ENCODE measurements at places on chromosomes 1 and 21.
A peak's percentile ranks its signal among the peaks of the same experiment; 100 is the strongest.

DNA sequence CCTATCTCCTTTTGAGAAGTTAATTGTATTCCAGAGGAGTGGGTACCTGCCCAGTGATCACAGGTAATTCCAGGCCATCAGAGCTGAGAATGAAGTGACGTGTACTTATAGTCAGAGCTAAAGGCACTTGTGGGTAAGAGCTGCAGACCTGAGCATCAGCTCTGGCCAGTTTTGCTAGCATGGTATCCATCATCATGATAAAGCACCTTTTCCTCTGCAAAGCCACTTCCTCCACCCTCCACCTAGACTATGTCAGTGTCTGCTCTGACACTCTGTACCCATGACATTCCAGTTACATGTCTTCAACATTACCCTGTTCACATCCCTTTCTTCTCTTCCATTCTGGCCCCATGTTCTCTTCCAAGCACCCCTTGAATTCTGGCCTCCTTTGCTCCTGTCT lies 157.3 kb downstream of the GRIK3 start:
- no peak for DNase-seq

DNA sequence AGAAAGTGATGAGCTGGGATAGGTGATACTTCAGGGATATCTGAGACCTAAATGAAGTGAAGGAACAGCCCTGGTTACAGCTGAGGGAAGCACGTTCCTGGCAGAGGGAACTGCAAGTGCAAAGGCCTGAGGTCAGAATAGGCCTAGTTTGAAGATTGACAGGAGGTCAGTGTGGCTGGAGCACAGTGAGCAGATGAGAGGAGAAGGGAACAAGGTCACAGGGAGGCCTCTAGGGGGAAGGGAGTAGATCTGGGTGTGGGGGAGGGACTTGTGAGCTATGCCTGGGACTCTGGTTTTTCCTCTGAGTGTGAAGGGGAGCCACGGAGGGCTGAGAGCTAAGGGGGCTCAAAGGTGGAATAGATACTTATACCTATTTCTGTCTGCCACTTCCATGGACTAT lies 736.4 kb downstream of the MATN1 start:
- DNase-seq = no peak

GRCh38 chr1:78003882-78004718 lies 639 bp upstream of the DNAJB4 start:
- peak; percentile 46 for DNase-seq

GRCh38 chr1:180136968-180137356 lies 17.7 kb upstream of the QSOX1 start:
- DNase-seq = no peak

DNA sequence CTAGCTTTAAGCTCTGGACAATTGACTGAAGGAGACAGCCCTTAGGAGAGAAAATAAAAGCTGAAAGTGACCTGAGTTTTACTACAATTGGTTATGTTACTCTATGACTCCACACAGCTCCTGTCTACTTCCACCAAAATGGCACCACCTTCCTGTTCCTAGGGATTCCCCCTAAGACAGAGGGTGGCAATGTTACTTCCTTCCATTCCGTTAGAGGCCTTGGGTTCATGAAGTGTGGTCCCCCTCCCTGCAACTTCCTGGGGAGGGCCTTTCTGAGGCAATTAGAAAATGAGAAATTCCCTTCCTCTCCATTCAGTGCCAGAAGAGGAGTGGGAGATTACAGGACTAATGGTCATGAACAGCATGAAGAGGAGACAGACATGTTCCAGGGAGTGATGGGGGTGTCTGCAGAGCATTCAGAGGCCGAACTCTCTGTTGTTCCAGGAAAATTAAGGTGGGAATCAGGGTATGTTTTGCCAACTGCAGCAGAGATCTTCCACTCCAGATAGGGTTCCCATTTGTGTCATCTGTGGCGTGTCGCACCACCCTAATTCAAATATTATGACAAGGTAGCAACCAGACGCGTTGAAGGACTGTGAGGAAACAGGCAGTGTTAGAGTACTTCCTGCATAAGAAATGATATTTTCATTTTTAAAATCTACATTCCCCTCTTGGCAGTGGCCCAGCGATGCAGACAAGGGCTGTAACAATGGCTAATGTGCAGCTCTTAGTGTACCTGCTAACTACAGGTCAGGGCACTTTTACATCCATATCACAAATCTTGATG lies 53.1 kb upstream of the TRIM67 start:
- no peak for DNase-seq

DNA sequence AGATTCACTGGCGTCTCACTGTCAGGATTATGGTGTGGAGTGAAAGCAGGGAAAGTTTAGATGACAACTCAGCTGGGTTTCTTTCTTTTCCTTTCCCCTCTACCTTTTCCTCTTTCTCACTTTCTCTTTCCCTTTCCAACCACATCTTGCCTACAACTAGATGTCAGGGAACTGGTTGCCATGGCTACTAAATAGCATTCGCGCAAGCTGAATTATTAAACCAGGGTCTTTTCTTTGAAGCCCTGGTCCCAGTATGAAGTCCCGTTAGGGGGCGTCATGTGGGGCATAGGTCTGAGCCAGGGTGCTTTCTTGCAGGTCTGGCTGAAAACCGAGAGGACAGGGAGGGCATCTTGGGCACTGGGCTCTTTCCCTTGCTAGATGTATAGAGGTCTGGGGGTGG lies 168.4 kb upstream of the CACNA1E start:
- DNase-seq = no peak

DNA sequence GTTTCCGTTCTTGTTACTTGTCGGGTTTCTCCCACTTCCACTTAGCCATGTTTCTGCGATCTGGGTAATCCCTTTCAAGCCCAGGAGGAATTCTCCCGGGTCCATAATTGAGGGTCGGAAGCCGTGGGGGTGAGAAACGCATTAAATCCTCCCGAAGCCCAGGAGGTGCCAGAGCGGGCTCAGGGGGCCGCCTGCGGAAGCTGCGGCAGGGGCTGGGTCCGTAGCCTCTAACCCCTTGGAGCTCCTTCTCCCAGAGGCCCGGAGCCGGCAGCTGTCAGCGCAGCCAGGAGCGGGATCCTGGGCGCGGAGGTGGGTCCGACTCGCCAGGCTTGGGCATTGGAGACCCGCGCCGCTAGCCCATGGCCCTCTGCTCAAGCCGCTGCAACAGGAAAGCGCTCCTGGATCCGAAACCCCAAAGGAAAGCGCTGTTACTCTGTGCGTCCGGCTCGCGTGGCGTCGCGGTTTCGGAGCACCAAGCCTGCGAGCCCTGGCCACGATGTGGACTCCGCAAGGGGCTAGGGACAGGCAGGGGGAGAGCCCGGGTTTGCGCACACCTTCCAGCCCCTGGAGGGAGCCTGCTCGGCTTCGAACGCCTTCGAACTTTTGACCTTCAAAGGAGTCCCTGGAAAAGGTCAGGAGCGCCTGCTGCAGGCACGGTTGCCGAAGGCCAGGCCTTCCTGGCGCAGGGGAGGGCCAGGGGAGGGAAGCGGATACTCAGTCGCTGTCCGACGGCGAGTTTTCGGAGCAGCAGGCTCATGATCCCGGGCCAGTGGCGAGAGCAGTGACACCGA lies 1.7 kb upstream of the SIM2 start:
- DNase-seq = no peak

GRCh38 chr1:40973912-40974311 lies 5.6 kb upstream of the CTPS1 start:
- DNase-seq = no peak

DNA sequence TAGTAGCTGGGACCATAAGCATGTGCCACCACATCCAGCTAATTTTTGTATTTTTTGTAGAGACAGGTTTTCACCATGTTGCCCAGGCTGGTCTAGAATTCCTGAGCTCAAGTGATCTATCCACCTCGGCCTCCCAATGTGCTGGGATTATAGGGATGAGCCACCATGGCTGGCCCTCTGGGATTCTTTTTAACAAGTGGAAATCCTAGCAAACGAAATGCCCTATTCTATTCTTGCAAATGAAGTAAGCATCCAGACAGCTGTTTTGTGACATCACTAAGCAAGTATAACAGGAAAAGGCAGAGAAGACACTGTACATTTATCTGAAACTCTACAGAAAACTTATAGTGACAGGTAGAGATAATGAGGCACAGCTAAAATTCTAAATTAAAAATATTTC lies 86.4 kb downstream of the DDAH1 start:
- no peak for DNase-seq

- DNase-seq = no peak
Observed at GRCh38 chr1:115409094-115410015, 71.3 kb upstream of the NGF start.

DNA sequence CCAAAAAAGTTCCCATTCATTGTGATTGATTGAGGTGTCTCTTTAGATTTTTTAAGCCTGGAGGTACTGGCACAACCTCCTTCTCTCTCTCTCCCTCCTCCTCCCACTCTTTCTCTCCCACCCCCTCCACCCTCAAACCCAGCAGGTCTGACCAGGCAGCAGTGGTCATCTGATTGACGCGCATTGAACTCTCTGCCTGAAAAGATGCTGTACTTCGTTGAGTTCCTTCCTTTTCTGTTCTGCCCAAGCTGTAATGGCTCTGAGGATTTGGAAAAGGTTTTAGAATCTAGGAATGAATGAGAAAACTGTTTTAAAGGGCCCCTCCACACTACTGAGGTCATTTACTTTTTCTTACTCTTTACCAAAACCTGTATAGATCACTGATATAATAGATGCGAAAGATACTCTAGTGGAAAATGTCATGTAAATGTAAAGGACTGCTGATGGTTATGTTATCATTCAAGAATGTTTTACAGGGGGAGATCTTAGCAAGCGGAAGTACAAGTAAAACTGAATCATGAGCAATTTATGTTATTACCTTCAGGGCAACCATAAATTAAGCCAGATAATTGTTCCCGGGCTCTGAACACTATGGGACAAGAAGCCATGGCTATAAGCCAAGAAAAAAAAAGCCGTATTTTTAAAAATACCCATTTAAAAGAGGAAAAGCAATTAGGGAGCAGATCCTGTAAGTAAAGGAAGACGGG lies 25.2 kb upstream of the DYRK1A start:
- DNase-seq = peak; percentile 61

DNA sequence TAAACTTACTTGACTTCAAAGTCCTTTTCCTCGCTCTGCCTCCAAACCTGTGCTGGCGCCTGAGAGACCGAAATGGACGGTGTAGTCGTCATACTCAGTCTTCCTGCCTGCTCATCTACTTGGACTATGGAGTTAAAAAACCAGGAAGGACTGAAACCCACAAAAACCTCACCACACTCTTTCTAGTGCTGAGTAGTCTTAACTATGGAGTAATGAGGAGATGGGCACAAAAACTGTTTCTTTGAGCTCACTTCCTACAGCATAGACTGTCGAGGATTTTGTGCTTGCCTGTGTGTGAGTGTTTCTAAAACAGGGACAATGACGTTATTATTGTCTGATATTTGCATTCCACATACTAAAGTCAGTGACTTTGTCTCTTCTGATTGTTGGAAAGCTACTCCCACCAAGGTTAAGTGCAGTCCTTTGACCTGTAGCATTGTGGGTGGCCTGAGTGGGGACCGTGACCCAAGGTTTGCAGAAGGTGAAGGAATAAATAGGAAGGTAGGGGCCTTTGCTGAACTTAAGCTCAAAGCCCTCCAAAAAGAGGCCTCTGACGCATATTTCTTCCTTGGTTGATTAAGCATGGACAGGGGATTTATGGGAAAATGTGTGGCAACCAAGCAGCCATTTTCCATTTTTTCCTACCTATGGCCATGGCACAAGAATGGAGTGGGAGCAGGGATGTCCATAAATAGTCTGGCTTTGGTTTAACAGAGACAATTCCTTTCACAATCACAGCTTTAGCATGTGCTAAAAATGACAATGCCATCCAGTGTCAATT lies 109.6 kb downstream of the ZBTB18 start:
- no peak for DNase-seq

DNA sequence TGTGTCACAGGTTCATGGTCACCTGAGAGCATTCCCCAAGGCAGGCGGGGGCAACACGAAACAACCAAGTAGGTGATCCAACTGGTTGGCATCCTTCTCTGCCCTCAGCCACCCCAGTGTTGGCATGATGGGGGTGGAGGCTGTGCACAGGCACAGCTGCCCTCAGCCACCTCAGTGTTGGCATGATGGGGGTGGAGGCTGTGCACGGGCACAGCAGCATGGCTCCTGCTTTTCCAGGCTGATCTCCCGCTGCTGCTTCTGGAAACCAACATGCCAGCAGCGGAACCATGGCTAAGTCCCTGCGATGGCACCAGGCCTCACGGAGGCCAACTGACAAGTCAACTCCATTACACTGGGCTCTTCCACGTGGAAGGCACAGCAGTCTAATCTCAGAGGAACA lies 447.8 kb downstream of the PTPRU start:
- DNase-seq = no peak

DNA sequence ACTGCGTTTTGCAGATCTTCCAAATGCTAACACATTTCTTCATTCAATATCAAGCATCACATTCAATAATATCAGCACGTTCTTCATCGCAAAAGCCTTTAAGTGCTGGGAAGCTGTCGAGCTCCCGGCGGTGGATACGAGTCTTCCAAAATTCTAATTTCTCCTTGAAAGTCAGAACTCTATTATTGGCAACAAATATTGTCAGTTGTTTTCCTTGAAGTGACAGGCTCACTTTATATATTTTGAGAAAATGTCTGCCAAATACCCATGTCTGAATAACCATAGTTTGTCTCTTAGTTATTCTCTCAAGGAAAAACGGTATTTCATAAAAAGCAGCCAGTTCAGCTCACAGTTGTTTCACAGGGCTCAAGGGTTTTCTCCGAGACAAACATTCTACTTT lies 226.2 kb upstream of the C1orf174 start:
- no peak for DNase-seq

- peak; percentile 80 for DNase-seq
Observed at GRCh38 chr1:201982623-201983379, at the start of gene RNPEP. TSS of gene RNPEP (plus strand) at chr1:201982648. CDS start at chr1:201982667, 19 bp downstream.

GRCh38 chr1:241167121-241167630 lies 189.8 kb downstream of the RGS7 start:
- DNase-seq = no peak

DNA sequence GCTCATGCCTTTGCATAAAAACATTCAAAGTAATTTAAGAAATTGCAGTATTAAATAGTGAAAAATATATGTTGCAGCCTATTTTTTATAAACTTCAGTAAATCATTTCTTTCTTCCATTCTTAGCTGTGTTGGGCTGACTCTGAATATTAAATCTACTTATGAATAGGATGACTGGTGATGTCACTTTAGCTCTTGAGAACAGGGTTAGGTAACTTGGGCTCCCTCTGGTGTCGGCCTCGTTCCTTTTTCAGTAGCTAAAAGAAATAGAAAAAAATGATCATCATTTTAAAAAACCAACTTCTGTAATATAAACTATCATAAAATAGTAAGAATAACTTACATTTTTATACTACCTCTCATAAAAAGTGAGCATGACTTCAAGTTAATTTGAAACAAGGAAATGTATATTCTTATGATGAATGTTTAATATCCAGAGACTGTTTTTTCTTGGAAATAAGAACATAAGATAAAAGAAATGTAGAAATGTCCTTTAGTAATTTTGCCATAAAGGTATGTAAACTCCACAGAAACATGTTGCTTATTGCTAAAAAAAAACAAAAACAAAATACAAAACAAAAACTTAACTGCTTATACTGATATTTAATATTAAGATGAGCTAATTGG lies 26.8 kb upstream of the NCAM2 start:
- DNase-seq = peak; percentile 33
